ENCODE measurements at places on chromosomes 7 and 10.

- DNase-seq, result no peak
Measured at GRCh38 chr7:76515999-76516443, 5.7 kb downstream of the UPK3B start.

GRCh38 chr7:106068986-106069385, 43.1 kb downstream of the SYPL1 start:
- DNase-seq, result no peak

GRCh38 chr7:1694611-1695511, 24.8 kb downstream of the ELFN1 start:
- no peak for DNase-seq

DNA sequence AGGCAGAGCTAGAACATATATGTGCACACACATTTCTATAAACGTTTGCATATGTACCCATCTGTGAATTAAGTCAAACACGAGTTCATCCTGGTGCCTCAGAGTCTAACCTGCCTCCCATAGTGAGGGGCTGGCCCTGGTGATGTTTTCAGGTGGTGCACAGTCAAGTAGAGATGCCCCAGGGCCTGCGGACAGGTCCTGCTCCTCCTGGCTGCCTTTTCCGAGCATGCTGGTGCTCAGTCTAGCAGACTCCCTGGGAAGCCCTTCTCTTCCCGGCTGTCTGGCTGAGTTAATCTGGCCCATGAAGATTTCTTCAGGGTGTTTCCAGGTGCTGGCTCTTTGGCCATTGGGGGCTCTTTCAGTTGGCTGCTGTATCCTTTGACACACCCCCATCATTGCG, 14.3 kb downstream of the ADCY1 start:
- DNase-seq, result no peak

DNA sequence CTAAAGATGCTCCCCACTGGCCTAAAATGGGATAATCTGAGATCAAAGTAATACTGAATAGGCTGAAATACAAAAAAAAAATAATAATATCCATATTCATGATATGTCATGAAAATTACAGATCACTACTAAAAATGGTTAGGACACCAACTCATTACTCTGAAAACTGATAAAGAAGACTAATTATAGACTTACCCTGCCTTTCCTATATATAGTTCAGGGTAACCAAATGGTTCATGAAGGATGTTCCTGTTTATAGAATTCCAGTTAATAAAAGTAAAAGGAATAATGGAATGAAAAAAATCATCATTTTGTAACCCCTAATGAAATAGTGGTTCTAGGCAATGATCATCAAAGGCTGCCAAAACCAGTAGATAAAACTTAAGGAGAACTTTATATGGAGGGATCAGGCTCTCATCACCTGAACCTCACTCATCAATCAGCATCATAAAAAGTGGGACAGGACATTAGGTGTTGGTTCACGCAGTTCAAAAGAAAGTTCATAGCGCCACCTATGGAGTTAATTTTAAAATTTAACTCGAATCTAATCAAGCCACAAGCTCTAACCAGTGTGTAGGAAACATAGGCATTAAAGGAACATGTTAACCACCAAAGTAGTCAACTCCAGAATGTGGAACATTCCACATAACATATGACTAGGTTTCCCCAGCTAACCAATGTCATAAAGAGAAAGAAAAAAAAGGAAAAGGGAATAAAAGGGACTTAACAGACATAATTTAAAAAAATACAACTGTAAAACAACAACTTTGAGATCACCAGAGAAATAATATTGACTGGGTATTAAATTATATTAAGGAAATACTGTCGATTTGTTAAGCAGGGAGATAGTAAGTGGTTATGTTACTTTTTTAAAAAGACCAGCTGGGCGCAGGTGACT, 35.7 kb downstream of the P4HA1 start:
- no peak for DNase-seq

GRCh38 chr10:117616179-117616578, 73.6 kb downstream of the EMX2 start:
- no peak for DNase-seq

DNA sequence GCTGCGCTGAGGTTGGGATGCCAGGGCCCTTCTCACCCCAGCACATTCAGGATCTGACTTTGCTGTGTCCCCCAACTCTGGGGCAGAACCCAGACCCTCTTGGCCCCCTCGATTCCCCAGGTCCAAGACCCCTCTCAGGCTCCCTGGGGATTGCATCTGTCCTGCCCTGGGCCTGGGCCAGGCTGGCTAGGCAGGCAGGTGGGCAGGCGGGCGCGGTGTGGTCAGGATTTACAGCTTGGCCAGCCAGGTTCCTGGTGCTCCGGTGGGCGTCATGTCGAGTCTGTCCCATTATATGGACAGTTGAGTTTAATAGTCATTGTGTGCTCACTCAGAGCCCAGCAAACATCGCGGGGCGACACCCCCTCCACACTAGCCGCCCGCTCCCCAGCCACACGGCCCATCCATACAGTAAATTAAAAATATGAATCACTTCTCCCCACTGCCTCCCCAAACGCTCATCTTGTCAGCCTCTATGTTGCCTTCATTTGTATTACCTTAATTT, 23.5 kb downstream of the POLL start:
- DNase-seq, result no peak

DNA sequence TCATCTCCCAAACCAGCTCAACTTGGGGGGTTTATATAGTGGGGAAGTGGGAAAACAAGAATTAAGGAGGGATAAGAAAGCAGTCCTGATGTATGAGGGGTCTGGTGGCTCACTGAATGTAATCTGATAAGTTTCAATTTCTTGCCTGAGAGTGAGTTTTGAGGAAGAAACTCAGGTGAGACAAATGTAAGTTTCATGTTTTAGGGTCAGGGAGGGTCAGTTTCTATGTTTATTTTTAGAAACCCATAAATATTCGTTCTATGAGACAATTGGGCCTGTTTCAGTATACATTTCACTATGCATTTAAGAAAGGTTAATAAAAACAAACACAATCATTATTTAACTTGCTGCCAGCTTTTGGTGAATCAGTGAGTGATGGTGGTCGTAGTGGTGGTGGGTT, 128.0 kb upstream of the MBL2 start:
- DNase-seq, result no peak

GRCh38 chr7:97772045-97772901, 40.4 kb downstream of the TAC1 start:
- no peak for DNase-seq

- DNase-seq, result no peak
Measured at GRCh38 chr7:25194036-25194435, 34.2 kb downstream of the NPVF start.

All from putamen (tissue), 1 donor.